ENCODE measurements at places on chromosomes 7 and 10.

DNA sequence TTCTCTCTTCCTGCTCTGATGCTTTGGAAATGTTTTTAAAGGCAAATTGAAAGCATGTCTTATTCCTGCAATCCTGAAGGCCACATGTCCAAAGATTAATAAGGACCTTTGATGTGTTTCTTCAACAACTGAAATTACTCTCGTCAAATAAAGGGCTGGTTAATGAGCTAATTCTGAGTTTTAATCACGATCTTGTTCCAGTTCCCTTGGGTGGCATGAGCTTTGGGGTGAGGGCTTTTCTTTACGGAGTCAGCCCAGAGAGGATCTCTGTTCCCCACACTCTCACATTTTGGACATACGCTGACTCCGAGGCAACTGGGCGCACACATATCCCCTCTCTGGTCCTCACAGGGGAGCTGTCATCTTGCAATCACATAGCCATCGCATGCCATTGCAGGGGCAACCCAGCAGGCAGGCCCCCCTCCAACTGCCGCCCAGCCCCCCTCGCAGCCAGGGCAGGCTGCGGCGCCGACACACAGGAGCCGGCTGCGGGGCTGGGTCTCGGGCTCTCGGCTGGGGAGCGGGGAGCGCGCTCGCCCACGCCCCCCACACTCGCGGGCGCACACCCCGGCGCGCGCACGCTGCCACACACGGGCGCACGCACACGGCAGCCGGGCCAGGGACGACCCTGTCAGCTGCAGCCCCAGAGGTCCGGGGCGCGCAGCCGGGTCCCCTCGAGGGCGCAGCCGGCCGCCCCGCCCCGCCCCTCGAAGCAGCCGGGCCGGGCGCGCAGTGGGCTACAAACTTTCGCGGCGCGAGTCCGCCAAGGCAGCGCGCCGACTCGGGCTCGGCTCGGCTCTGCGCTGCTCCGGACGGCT, at the start of gene GDF10:
Gene GDF10 (plus strand): TSS at position 587 of the 818 bp plus-strand sequence. CDS start 455 bp downstream, outside the sequence.
- peak; percentile 44 for DNase-seq

- DNase-seq = no peak
These were observed 262.5 kb downstream of the SEMA3D start for GRCh38 chr7:84924353-84924752.

GRCh38 chr10:102613286-102613685, 31.0 kb upstream of the TRIM8 start:
- DNase-seq = no peak

GRCh38 chr7:113087071-113087998, 708 bp upstream of the GPR85 start:
- no peak for DNase-seq

GRCh38 chr10:132885451-132886210, 56.7 kb downstream of the CFAP46 start:
- DNase-seq = no peak

GRCh38 chr10:71737001-71737833, 17.6 kb upstream of the C10orf105 start:
- peak; percentile 46 for DNase-seq

DNA sequence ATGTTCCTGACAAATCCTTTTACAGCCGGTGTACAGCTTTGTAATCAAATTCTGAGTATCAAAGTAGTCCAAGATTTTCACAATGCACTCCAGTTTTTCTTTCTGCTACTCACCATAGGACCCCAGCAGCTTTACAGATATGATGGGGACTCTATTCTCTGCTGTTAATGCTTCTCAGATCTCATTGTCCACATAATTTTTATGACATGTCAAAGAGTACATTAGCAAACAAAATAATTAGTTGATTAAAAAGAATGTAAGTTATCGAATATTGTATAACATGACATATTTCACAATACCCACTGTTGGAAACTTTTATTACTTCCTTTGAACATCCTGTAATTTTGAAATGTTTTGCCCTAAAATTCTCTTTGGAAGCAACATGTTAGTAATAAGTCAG, 81.4 kb upstream of the KIAA1217 start:
- no peak for DNase-seq

GRCh38 chr7:80047032-80047431, 87.6 kb upstream of the GNAI1 start:
- no peak for DNase-seq

DNA sequence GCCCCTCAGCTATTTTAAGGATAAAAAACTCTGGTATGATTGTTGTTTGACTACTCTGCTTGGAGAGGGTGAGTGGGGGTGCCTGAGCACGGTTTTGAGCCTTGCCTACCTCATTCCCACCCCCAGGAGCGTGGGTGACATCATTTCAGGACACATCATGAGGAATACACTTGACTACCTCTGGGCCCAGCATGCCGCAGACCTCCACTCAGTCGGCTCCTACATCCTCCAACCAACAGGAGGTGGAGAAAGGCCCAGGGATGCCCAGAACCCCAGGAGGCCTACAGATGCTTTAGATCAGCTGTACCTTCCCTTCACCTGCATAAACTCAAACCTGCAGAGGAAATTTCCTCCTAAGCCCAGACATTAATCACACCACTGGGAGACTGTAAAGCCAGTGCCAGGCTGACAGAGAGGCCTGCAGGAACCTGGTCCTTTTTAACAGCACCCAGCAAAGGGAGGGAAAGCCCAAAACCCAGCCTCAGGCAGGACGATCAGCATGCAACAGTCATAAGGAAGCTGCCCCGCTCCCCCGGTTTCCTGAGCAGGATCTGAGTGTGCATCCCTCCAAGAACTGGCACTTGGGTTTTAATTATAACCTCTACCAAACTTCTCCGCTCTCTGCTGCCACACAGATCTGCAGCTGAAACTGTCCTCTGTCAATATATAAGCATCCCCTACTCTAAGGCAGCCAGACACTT, 61.7 kb upstream of the ZNRF2 start:
- no peak for DNase-seq

GRCh38 chr7:101243646-101244374, 1.1 kb downstream of the FIS1 start:
- DNase-seq = peak; percentile 56

DNA sequence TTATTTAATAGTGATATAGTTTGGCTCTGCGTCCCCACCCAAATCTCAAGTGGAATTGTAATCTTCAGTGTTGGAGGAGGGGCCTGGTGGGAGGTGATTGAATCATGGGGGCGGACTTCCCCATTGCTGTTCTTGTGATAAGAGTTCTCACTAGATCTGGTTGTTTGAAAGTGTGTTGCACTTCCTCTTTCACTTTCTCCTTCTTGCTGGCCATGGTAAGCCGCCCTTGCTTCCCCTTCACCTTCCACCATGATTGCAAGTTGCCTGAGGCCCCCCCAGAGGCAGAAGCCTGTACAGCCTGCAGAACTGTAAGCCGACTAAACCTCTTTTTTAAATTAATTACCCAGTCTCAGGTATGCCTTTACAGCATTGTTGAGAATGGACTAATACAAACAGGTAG, 101.4 kb downstream of the MTPAP start:
- peak; percentile 19 for DNase-seq

DNA sequence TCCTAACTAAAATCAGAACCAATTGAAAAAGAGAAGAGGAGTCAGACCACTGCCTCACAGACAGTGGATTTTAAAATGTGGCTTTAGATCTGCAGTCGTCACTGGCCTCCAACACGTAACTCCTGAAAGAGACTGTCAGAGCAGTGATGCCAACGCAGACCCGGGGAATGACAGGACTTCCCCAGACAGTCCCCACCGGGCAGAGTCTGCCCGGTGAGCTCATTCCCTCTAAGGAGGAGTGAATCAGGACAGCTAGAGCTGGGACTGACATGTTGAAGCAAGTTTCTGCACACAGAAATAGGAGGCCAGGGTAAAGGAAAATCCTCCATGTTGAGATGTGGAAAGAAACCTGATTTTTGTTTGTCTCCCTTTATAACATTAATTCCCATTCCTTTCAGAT, 105.0 kb downstream of the TES start:
- no peak for DNase-seq

DNA sequence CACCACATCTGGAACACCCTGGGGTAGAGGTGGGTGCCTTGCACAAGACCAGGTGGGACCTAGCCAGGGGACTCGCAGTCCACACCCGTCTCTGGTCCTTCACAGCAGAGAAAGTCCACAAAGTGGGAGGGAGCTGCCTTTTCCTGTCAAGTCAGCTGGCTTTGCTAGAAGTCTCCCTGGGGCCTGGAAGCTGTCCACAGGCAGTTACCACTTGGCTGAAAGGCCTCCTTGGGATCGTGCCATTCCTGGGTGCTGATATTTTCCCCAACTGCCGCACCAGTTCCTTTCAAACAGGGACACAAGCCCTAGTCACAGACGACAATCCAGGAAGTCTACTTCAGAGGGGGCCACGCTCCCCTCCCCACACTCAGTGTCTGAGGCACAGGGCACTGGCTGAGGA, 75.4 kb downstream of the AFAP1L2 start:
- peak; percentile 46 for DNase-seq

GRCh38 chr7:133698127-133698526, 429.0 kb upstream of the LRGUK start:
- DNase-seq = no peak

DNA sequence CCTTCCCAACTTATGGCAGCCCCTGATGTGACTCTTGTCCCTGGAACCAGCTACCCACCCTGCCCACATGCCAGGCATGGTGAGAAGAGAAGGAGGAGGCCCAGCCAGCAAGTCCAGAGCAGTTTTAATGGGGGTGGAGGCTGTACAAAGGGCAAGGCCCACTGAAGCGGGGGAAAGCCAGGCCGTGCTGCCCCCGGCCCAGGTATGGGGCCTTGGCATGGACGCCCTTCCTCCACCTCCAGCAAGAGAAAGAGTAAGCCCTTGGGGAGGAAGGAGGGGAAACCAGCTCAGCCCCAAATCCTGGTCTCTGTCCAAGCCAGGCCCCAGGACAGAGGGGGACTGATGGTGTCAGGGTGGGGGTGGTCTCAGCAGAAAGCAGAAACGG, 7.0 kb downstream of the NFKB2 start:
- no peak for DNase-seq

DNA sequence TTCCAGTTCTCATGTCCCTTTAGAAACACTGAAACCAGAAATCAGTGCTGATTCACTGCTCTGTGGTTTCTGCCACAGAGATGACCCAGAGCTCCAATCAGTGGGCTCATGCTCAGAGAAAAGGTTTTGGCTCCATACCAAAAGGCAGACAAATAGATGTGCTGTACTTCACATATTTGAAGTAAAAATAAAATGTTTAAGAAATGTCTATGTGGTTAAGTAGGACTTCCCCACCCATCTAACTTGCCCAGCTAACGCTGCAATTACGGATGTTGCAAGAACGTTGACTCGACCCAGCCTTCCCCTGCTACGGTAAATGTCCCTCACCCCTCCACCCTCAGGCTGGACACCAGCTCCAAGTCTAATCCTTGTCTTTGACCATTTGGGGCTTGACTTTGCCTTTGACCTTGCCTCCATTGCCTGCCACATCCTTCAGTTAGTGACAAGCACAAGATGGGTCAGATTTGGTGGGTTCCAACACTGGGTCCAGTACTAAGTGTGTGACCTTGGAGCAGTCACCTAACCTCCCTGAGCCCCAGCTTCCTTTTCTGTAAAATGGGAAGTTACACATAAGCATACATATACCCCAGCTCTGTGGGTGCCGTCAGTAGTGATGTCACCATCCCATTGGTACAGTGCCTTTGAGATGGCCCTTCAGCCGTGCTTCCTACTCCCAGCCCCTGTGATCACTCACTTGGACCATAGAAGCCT, 95.8 kb downstream of the CHST15 start:
- DNase-seq = peak; percentile 35

DNA sequence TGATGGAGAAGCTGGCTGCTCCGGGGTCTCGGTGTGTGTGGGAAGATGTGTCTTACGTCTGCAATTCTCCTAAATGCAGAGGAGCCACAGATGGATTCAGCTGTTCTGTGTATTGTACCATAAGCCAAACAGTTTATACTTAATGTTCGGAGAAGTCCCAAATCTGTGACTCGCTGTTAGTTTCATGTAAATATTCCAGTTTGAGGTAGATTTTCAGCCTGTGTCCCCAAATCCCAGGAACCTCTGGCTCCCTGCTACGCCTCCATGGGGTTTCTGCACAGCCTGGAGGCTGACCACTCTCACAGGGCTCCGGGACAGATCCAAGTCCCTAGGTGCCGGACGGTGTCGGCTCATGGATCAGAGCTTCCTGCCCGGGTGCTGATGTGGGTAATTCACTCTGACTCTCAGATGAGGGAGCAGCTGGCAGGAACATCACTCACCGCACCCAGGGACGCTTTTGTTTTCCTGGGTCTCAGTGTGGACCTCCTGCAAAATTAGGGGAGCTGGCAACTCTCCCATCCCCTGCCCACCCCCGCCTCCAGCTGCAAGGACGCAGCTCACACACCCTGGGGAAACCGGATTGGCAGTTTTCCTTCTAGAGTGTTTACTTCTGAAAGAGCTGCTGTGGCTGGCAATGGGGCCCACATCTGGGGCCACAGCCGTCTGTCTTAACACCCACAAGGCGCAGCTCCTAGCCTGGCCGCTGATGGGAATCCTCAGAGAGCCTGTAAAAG, 421.1 kb upstream of the FOXK1 start:
- DNase-seq = no peak

- no peak for DNase-seq
These were observed at the start of gene PON1 for GRCh38 chr7:95324431-95324830. Gene PON1, minus strand, starts transcription at chr7:95324532. Its CDS starts 57 bp downstream, at chr7:95324475.

- DNase-seq = peak; percentile 62
These were observed 66.5 kb downstream of the ANK3 start for GRCh38 chr10:60323162-60323561.

GRCh38 chr7:45581271-45581780, 7.2 kb downstream of the ADCY1 start:
- no peak for DNase-seq

DNA sequence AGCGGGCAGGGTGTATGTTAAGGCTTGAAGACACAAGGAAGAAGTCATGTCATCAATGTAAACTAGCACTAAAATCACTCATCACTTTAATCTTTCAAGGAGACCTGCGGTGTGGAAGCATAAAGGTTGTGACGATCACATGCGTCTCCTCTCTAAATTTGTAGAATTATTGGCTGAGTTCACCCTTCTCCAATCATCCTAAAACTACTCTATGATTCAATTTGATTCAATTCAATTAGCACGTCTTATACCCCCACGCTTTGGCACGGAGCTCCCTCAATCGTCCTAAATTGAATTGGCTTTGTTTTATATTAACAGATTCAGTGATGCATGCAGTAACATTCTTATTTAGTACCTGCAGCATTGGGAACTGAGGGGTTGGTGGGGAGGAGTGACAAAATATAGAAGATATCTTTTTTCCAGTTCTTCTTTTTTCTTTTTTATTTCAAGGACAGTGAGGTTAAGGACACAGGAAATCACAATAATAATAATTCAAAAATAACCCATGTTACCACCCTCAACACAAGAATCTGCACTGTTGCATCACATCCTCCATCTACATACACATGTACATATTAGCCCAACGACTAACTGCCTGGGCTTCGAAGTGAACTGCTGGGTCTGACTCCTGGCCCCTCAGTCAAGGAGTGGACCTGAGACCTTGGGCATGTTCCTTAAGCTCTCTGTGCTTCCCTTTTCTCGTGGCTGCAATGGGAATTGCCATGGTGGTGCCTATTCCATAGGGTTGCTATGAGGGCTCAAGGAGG, 86.5 kb downstream of the LSM5 start:
- DNase-seq = no peak

All from stomach (tissue), 19 donors.